WTC11 (cell line): ENCODE measurements at places on chromosomes 1 and 21. TPM values are rescaled to one million over a fixed set of nuclear protein-coding genes. Genes with fewer than 3 reads are reported as not detected.

APP gene
- total RNA-seq = 560 to 657 TPM (median 656 TPM) in 3 replicates

CACNA1S gene
- total RNA-seq = 0.02 to 0.09 TPM (median 0.07 TPM) in 3 replicates

CD247 gene
- total RNA-seq = 1.0 to 1.8 TPM (median 1.8 TPM) in 3 replicates

FCRL4 gene
- not detected in 3 replicates for total RNA-seq

AGT gene
- 0.64 to 1.0 TPM (median 1.0 TPM) in 3 replicates for total RNA-seq

PCBP3 gene
- 8.5 to 14.0 TPM (median 11.8 TPM) in 3 replicates for total RNA-seq

KPRP gene
- not detected in 3 replicates for total RNA-seq

S100A9 gene
- total RNA-seq = 0.33 to 0.37 TPM in 2 of 3 replicates, not detected in the other

SH3BP5L gene
- 28.3 to 32.9 TPM (median 28.3 TPM) in 3 replicates for total RNA-seq

PDE4B gene
- total RNA-seq = 4.4 to 8.0 TPM (median 4.5 TPM) in 3 replicates

NCAM2 gene
- 0.64 to 1.6 TPM (median 0.94 TPM) in 3 replicates for total RNA-seq

FAM72D gene
- 12.8 to 14.3 TPM (median 12.9 TPM) in 3 replicates for total RNA-seq

ADAMTS5 gene
- 0.57 to 1.6 TPM (median 0.64 TPM) in 3 replicates for total RNA-seq

CRYBG2 gene
- 14.4 to 21.1 TPM (median 17.8 TPM) in 3 replicates for total RNA-seq

PLA2G2F gene
- not detected in 3 replicates for total RNA-seq

S100B gene
- 0.34 to 0.46 TPM in 2 of 3 replicates, not detected in the other for total RNA-seq

CPT2 gene
- 30.3 to 33.7 TPM (median 31.8 TPM) in 3 replicates for total RNA-seq

GPR37L1 gene
- 0.07 to 0.16 TPM (median 0.09 TPM) in 3 replicates for total RNA-seq

TSPEAR gene
- 2.1 to 2.9 TPM (median 2.7 TPM) in 3 replicates for total RNA-seq

S100A13 gene
- total RNA-seq = 68.4 to 84.2 TPM (median 73.9 TPM) in 3 replicates

KIRREL1 gene
- total RNA-seq = 32.8 to 42.4 TPM (median 32.9 TPM) in 3 replicates

CFHR3 gene
- total RNA-seq = 0.24 to 0.80 TPM (median 0.27 TPM) in 3 replicates

GATAD2B gene
- total RNA-seq = 42.1 to 46.9 TPM (median 44.5 TPM) in 3 replicates

DPT gene
- 0.11 TPM in 1 of 3 replicates, not detected in the others for total RNA-seq

NTMT2 gene
- total RNA-seq = 0.24 to 0.44 TPM (median 0.44 TPM) in 3 replicates

CENPS gene
- 13.7 to 17.0 TPM (median 13.8 TPM) in 3 replicates for total RNA-seq

OR2L2 gene
- total RNA-seq = 0.05 TPM in 1 of 3 replicates, not detected in the others

LAMC2 gene
- 6.5 to 7.9 TPM (median 6.5 TPM) in 3 replicates for total RNA-seq

LCE6A gene
- not detected in 3 replicates for total RNA-seq

LRRC38 gene
- total RNA-seq = 0.15 to 0.25 TPM (median 0.16 TPM) in 3 replicates

OR2L13 gene
- not detected in 3 replicates for total RNA-seq

PHF13 gene
- total RNA-seq = 39.6 to 40.0 TPM (median 40.0 TPM) in 3 replicates

IVL gene
- total RNA-seq = not detected in 3 replicates

E2F2 gene
- total RNA-seq = 4.9 to 5.6 TPM (median 5.4 TPM) in 3 replicates

AMY2A gene
- 0.48 to 0.55 TPM (median 0.55 TPM) in 3 replicates for total RNA-seq

BSND gene
- total RNA-seq = 0.30 to 0.42 TPM (median 0.37 TPM) in 3 replicates

ITLN1 gene
- total RNA-seq = not detected in 3 replicates

FLVCR1 gene
- total RNA-seq = 67.9 to 78.6 TPM (median 69.4 TPM) in 3 replicates

MPL gene
- 0.15 to 0.44 TPM (median 0.21 TPM) in 3 replicates for total RNA-seq

RORC gene
- 0.30 to 0.53 TPM (median 0.44 TPM) in 3 replicates for total RNA-seq
